Tibial artery (tissue), 4 donors: ENCODE measurements at places on chromosomes 5 and 9.

GRCh38 chr5:7576023-7576715 lies 180.2 kb downstream of the ADCY2 start:
- DNase-seq, result no peak

DNA sequence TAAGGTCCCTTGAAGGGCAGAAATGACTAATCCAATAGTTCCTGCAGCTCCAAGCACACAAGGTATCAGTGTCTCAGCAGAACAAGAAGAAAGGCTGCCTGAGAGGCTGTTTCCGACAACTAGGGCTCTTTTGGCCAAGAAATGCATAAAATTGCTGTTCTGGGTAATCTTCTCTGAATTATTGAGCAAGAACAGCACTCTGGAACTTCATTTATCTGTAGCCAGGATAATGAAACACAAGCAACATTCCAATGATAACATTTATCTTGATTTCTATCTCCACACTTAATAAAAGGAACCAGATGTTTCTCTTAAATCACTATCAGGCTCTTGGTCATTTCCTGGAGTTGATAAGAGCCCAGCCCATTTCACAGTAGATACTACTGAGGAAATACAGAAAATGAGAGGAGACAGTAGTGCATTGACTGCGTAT lies 17.0 kb upstream of the AUH start:
- no peak for DNase-seq

GRCh38 chr9:132249123-132249522 lies 87.3 kb downstream of the NTNG2 start:
- no peak for DNase-seq

GRCh38 chr9:109574061-109574882 lies 76.2 kb upstream of the PTPN3 start:
- DNase-seq, result no peak

DNA sequence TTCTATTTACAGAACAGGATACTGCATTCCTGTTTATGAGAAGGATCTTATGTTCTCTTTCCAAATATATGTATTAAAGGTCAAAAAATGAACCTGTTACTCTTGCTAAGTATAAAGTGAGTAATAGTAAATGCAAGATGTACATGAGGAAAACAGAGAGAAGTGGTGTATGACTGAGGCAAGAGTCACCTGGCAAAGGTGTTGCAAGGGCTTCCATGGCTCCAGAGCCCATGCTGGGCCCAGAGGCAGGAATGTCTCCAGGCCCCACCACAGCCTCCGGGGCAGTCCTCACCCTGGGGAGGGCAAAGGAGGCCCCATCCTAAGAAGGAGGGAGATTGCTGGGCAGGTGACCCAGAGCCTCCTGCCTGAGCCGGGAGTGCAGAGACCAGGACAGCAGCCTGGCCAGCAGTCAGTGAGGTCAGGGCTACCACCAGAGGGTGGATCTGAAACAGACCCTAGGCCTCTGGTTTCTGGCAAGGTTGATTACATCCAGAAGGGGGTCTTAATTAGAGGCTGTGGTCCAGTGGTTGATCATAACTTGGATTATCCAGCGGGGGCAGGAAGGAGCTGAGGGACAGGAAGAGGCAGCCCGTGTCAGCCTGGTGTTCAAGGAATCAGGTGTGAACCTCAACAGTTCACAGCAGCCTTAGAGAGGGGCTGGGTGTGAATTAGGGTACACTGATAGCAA lies 57.3 kb upstream of the CPLX2 start:
- DNase-seq, result no peak

GRCh38 chr5:32406650-32407049 lies 37.9 kb downstream of the ZFR start:
- no peak for DNase-seq

- no peak for DNase-seq
Observed at GRCh38 chr5:102867992-102868662, 113.0 kb downstream of the PAM start.

DNA sequence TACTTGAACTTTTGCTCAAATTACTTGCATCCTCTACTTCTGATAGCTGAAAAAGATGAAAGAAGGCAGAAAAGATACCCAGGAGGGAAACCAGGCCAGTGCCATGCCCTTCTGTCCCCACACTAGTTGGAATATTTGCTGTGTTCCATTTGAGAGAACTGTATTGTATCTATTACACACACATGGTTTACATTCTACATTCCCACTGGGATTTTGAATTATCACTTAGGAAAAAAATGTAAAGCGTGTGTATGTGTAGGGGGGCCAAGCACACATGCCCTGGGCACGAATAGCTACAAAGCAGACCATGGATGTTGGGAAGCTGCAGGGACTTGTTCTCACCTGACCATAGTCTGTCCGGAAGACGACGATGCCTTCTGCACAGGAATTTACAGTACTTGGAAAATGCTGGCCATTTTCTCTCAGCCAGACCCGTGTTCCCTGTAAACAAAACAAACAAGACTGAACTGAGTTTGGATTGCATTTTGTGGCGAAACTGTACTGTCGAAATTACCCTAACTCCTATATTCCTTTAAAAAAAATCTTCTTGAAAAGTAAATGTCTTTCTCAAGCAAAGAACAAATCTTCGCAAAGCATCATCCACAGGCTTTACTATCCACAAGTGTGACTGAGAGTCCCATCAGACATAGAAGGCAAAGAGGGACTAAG lies 58.7 kb downstream of the MYO10 start:
- no peak for DNase-seq

DNA sequence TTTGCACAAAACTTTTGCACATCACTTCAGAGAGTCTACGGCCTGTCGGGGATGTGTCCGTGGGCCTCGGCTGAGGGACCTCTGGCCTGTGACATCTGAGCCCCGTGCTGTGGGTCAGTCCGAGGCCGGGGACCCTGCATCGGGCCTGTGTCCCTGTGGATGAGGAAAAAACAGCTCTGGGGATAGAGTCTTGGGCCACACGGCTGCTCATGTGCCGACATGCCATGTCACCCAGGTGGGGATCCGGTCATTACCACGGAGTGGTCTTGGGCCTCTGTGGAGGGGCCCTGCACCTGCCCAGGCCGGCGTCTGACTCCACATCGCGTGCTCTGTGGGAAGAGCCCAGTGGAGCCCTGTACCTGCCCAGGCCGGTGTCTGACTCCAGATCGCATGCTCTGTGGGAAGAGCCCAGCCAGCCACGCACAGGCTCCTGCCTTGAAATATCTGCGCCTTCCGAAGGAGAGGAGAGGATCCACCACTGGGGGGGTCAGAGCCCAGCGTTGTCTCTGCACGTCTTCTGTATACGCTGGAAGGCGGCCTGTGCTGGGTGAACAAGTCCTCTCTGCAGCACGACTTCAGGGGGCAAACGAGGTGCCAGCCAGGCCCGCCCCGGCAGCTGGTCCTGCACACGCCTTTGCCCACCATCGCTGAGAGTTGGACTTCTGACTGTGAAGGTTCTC lies 27.5 kb upstream of the IRX4 start:
- peak; percentile 10 for DNase-seq

DNA sequence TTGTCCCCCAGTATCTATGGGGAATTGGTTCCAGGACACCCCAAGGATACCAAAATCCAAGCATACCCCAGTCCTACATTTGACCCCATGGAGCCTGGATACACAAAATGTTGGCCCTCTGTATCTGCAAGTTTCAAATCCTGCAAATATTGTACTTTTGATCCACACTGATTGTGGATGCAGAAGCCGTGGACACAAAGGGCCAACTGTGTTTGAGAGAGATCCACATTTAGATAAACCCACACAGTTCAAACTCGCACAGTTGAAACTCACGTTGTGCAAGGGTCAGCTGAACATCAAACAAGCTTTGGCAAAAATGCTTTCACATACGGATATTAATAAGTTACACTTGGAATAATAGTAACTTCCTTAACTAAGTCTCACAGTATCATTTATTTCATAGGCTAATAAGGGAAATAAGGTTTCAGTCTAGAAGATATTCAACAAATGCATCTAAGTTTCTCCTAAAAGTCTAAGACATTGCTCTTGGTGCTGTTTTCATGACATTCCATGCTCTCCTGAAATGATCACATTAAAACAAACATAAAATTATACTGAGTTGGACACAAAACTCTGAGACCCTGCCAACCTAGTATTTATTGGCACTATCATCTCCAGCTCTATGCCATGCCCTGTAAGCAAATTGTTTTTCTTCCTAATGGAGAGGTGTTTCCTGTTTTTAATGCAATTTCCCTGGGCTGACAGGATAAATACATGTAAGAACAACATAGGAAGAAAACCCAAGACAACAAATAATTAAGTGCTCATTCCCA lies 32.3 kb downstream of the ACTL7A start:
- no peak for DNase-seq

DNA sequence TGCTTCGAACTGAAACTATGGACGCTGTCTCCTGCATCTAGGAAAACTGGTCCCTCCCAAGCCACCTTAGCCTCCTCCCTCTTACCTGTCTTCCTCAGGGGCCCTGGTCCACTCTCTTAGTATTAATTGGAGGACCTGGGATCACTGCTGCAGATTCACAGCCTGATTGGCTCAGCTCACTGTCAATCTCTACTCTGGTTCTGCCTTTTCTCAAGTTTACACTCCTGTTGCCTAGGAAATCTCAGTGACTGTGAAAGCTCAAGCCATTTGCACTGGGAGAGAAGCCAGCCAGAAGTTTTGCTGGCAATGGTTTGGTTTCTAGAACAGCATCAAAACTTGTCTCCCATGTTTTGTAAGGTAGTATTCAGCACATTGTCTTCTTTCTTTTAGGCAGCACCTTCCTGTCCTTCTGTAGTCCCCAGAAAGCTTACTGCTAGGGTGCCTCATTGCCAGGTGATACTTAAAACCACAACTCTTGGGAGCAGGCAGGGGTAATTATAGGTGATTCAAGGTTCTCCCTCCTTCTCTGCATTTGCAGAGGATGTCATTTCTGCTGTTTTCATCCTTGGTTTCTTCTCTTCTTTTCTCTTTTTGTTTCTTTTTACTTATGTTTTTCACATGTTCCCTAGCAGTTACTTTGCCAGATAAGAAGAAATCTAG lies at the start of gene CAPSL:
TSS of gene CAPSL (minus strand) at position 55 of the 660 bp plus-strand sequence. CDS start 17,502 bp downstream, outside the sequence.
- DNase-seq, result no peak
